ENCODE measurements at places on chromosomes 1 and 21. TPM values are rescaled to one million over a fixed set of nuclear protein-coding genes. Genes with fewer than 3 reads are reported as not detected.

The KRTAP20-1 gene
- not detected for polyA plus RNA-seq

DNA sequence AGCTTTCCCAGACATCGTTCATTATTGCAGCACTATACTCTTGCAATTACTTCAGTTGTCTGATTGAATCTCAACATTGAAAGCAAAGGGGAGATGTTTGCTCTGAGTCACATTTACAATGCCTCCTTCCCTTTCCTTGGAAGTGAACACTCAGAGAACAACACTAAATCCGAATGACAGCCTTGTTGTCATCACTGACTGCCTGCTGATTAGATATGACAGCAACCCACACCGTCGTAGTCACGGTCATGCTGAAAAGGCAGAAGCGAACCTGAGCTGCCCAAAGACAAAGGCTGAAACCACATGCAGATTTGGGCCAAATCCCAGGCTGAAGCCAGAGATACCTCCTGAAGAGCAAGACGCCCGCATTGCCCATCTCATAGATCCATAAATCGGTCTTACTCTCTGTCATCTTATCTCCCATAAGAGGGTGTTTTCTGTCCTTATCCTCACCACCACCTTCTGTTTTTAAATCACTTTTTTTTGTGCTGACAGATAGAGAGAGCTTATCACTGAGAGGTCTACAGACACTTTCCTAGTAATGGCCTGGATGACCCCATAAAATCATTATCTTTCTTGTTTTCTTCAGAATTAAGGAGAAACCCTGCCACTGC lies 47.5 kb downstream of the TMCO4 start:
- no peak for DNase-seq

DNA sequence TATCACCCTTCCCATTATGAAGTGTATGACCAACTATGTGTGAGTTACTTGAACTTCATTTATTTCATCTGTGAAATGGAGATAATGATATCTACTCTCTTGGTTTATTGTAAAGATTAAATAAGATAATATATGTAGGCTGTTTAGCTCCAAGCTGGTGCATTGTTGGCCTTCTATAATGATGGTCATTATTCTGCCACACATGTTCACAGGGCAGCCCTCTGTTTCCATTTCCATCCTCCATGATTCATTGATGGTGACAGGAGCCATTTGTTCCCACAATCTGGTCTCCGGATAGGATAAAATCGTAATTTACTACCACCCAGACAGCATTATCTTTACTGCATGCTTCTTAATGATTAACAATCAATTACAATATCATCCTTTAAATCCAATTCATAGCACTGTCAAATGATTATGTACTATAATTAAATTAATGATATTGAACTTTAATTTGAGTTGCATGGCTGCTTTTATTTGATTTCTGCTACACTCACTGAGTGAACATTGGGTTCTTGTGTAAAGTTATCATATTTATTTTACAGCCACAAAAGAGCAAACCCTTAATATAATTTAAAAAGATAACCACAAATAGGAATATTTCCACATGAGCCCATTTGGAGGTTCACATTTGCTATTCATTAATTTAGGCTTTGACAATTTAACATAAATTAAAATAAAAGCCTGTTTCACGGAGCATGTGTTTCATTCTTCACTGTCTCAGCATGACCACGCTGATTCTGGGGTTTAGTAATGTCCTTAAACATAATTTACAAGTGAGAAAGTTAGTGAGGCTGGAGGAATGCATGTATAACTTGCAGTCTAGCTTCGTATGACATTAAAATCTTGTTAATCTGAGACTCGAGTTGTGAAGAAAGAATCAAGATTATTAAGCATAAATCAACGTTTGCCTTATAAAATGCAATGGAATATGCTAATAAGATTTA lies 596.4 kb upstream of the ZRANB2 start:
- no peak for DNase-seq

The C4BPA gene
- polyA plus RNA-seq: not detected

DNA sequence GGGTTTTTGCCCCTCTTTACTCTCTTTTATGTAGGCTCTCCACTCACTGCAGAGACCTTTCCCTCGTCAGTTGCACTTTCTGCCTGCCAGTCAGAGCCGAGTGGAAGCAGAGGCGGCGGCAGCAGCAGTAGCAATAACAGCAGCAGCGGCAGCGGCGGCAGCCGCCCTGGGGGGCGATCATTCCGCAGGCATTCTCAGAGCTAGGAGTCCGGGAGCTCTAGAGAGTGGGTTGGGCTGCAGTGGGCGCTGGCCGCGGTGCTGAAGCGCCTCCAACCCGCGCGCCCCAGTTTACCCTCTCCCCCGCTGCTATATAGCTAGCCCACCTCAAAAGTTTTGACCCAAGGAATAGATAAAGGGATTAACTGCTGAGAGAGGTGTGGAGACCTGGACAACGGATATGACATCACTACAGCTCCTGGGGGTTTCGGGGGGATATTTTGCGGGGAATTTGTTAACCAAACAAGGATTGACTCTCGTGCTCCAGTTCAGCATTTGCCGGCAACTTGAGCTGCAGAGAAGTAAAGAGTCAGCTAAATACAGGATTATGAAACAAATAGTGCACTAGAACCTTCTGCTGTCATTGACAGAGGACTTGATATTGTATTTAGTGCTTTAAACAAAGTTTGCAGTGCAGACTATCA lies at the start of gene OLFM3:
OLFM3 (minus strand) TSS at position 102 of the 641 bp plus-strand sequence.
- DNase-seq: no peak

GRCh38 chr1:91715416-91716000 lies 170.4 kb downstream of the TGFBR3 start:
- no peak for DNase-seq

Measured in BJ (cell line).